Cerebellar nuclear complex (tissue), 1 donor: ENCODE measurements at places on chromosomes 2 and 18.

DNA sequence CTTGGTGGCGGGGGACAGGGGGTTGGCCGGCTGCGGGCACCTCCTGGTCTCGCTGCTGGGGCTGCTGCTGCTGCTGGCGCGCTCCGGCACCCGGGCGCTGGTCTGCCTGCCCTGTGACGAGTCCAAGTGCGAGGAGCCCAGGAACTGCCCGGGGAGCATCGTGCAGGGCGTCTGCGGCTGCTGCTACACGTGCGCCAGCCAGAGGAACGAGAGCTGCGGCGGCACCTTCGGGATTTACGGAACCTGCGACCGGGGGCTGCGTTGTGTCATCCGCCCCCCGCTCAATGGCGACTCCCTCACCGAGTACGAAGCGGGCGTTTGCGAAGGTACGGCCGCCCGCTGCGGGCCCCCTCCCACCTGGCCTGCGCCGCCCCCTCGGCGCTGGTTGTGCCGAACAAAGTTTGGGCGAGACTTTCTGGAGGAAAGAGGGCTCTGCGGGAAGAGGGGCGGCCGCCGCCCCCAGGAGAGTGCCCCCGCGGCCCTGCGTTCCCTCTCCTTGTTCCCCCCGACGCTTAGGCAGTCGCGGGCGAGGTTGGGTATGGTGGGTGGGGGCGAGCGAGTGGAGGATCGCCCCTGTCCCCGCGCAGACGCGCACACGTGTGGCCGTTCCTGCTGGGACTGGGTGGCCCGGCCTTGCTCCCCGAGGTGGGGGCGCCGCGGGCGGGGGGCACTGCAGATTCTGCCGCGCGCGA is 866 bp downstream of the CRIM1 start:
- no peak for DNase-seq

DNA sequence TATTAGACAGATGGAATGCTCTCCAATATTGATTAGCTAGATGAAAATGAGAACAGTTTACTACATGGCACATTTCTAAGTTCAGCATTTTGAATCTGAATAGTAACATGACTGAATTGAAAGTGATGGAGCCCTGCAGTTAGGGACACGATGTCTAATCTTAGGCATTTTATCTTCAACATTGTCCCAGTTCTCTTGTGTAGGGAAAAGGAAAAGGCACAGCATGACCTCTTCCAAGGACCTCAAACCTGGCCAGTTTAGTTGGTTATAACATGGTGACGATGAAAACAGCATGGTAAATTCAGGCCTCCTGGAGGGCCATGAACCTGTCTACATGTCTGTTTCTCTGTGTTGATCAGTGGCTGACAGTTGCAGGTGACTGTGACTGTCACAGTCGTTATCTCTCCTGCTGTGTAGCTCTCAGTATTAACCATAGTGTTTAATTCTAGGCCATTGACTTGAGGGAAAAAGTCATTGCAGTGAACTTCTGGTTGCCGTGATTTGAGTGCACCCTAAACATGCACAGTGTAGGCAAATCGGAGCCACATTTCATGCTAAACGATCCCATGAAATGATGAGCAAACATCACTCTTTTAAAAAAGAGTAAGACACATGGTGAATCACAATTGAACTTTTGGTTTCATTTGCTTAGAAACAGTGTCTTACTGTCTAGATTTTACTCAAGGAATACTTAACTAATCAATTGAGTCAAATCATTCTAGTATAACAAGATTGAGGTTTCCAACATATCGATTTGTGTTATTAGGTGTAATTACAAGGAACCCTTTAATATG is 129.7 kb downstream of the PHLPP1 start:
- DNase-seq: no peak

DNA sequence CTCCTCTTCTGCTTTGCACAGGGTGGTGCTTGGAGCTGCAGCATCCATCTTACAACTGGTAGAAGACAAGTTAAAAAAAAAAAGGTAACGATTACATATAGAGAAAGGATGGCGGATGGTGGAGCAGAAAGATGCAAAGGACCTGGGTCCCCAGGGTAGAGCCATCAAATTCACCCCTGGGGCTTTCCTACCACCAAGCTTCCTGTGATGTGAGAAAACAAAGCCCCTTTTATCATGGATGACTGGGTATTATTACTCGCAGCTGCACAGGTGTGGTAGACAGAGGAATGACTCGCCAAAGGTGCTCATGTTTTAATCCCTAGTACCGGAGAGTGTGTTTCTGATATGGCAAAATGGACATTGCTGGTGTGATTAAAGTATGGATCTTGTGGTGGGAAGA is 1.3 kb upstream of the ACOXL start:
- no peak for DNase-seq

DNA sequence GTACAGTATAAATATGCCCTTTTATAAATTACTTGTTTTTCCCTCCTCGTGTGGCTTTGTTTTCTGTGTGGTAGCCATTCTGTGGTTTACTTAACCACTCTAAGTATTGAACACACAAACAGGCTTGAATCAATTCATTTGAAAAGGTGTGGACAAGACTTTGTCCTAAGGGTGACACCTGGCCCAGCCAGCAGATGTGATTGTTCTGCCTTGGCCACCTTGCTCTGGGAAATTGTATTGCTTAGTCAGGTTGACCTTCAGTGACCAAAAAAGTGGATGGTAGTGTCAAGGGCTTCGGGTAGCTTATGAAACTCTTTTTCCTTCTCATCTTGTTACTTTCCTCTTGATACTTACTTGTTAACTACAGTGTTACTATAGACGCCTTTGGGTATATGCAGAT is 61.9 kb downstream of the DGKD start:
- DNase-seq: no peak

DNA sequence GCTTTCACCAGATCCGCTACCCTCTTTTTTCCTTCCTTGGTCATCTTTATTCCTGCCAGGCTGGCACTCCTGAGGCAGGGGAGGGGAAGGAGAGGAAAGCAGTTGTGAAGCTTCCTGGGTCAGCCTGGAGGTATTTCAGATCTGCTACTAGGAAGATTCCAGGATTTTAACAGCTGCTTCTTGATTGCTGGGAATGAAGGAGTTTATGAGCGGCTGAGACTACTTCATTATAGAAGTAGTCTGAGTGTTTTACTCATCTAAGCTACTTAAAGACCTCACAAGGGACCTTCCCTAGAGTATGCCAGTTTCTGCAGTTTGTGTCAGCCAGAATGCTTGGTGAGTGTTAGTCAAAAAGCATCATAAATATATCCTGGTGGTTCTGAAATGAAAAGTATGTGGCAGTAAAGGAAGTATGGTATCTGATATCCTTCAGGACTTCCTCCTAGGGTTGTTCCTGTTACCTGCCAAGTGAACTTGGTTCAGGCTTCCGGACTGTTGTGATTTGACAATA is 1.9 kb downstream of the TANC1 start:
- DNase-seq: no peak

DNA sequence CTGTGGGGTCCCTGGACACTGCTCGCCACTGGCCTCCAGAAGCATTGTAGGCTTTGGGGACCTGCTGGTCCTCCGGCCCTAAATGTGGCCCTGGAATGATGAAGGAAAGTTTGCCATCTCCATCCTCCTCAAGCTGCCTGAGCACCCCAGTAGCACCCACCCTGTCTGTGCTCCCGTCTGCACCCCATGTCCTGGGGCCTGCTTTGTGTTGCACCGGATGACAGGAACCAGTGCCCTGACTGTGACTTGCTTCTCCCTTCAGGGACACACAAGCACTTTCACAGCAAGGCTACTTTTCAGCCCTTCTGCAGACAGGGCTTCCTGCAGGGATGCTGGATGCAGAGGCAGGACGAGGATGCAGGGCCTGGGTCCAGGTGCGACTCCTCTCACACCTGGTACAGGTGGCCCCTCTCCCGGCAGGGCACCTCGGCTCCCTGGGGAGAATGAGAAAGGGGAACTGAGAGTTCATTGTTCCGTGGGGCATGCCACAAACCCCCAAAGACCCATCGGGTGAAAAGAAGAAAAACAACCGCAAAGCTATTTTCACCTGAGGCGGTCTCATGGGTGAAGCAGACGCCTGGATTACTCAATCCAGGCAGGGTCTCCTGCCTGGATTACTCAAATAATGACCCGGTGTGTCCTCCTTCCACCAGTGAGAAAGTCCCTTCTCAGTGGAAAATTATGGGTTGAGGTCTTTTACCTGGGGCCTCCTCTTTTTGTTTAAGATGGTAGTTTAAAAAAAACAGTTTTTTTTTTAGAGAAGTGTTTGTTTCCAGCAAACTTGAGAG is 74.9 kb downstream of the LONRF2 start:
- no peak for DNase-seq

- DNase-seq: no peak
Measured at GRCh38 chr2:216119986-216120385, 10.8 kb downstream of the XRCC5 start.

DNA sequence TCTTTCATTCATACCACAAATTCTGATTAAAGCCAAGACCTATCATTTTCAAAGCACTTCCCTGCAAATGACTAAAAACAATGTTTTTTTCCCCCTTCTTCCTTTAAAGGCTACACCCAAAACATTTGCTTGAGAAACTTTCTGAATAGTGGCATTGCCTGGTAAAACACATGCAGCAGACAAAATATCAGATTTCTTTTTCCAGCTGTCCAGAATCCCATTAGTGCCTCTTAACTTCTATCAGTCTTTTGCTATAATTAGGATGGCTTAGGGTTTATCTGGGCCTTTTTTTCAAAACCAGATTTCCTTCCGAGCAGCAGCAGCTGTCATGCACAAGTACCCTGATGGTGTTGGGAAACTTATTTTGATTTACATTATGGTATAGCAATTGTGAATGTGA is 50.6 kb downstream of the ALPK2 start:
- DNase-seq: no peak

DNA sequence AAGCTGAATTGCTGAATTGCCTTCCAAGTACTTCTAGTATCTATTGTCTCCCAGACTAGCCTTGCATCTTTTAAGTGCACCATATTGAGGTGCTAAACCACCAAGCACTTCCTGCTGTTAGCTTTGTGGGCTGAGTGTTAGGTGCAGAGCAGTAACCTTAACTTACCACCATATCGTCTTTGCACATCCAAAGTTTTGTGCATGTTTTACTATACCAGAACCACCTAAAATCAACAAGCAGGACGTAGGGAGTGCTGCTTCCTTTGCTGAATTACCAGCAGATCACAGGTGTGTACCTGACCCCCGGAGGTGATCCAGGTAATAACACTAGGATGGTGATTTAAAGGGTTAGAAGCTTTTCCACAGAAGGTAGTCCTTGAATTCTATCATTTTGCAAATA is 359.9 kb upstream of the HNRNPA3 start:
- DNase-seq: no peak

GRCh38 chr2:47799031-47799609 is 16.2 kb downstream of the MSH6 start:
- DNase-seq: no peak

GRCh38 chr2:236943068-236943467 is 142.6 kb upstream of the COPS8 start:
- no peak for DNase-seq

- no peak for DNase-seq
Measured at GRCh38 chr2:29025711-29026110, 44.6 kb downstream of the TOGARAM2 start.

DNA sequence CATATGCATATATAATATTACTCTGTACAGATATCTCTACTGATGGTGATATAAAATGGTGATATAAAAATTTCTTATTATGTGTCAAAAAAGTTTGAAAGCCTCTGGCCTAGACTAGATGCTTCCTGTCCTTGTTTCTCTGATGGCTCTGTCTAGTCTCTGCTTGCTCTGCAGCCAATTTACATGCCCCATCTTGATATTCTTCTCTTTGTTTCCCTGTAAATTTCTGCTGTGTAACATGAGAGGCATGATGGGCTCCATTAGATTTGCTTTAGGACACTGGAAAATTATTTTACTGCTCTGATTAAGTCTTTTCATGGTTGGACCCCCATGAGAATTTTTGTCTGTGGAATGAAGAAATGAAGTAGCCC is 24.3 kb downstream of the BABAM2 start:
- DNase-seq: no peak

GRCh38 chr2:240598311-240598911 is 11.9 kb downstream of the CAPN10 start:
- DNase-seq: no peak

DNA sequence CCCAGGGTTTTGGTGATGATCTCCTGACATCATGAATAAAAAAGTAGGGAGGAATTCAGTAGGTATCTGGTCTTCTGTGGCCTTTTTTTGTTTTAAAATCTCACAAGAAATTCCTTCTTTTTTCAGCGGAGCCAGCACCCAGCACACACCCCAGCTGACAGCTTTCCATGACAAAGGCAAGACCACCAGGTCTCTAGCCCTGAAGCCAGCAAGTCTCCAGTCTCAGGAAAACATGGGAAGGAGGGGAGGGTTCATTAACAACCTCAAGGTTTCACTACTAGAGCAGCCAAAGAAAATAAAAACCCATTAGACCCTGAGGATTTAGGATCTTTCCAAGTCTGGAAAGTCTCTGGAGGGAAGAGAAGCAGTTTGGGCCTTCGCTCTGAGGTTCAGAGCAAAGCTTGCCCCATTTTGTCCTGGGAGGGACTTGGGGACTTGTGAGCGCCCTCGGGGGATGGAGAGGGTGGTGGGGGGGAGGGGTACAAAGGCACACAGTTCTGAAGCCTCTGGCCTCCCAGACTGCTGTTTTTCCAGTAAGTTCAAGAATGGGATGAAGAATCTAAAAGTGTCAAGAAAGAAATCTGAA is 9.0 kb downstream of the FOXI3 start:
- no peak for DNase-seq

DNA sequence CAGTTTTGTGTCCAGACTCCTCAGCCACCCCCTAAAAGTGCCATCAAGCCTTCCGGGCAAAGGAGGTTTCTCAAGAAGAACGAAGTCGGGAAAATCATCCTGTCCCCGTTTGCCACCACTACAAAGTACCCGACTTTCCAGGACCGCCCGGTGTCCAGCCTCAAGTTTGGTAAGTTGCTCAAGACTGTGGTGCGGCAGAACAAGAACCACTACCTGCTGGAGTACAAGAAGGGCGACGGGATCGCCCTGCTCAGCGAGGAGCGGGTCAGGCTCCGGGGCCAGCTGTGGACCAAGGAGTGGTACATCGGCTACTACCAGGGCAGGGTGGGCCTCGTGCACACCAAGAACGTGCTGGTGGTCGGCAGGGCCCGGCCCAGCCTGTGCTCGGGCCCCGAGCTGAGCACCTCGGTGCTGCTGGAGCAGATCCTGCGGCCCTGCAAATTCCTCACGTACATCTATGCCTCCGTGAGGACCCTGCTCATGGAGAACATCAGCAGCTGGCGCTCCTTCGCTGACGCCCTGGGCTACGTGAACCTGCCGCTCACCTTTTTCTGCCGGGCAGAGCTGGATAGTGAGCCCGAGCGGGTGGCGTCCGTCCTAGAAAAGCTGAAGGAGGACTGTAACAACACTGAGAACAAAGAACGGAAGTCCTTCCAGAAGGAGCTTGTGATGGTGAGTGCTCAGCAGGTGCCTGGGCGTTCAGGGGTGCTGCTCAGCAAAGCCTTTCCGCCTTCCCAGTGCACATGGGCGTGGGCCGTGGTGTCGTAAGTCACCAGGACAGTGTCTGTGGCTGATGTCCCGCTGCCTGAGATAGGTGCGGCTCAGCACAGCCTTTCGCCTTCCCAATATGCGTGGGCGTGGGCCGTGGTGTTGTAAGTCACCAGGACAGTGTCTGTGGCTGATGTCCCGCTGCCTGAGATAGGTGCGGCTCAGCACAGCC is 91.0 kb downstream of the SH3BP4 start:
- no peak for DNase-seq
